ENCODE measurements at places on chromosomes 6 and 20.

DNA sequence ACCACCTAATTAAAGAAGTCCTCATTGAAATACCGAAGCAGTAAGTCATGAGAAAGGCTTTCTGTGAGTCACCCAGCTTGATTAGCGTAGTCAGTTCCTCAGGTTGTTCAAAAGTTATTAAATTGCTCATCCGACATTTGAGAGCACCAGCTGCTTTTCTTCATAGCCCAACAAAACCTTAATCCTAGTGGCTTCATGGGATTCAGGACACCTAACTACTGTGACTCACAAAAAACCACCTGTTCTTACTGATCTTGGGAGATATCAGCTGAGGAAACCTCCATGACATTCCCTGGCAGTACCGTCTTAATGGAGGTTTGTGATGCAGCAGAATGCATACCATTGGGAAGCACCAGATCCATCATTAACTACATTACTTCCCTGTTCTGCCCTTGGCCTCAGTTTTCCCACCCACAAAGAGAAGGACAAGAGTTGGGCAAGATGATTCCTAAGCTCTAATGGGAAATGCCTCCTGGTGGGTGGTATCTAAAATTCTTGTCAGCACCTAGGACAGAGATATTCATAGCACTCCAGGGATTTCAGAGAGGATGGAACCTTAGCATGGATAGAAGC is 103.8 kb downstream of the KHDC1L start:
- DNase-seq = no peak

DNA sequence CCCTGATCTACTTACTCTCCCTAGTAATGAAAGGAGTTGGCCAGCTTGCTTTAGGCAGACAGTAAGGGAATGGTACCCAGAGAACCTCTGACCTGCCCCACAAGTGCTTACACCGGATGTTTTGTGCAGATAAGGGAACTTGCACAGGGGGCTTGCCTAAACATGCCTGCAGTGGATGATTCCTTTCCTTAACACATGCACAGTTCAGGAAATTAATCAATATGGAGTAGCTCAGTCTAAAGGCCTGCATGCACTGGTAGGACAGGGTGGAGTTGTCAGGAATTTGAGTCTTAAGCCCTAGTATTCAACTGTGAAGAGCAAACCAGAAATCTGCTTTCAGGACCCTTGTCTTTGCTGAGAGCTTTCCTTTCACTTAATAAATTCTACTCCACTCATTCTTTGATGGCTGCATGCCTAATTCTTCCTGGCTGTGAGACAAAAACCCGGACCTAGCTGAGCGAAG is 3.9 kb upstream of the TRIM38 start:
- no peak for DNase-seq

DNA sequence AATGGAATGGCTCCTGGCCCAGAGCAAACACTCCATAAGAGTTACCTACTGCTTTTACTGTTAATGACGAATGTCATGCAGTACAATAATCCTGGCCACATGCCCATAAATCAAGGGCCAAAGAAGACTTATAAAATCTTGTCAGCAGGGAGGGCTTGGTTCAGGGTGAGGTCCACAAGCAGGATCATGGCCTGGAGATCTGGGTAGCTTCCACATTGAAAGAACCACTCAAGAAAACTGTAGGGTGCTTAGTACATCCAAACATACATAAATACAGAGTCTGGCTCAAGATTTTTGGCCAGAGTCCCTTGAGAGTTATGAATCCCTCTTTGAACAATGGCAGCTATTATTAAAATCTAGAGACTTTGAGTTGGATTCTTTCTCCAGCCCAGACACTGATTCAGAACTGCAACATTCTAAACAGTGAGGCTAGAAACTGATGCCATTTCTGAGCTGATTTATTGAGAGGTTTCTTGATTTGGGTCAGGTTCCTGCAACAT is 188.7 kb downstream of the CDC5L start:
- no peak for DNase-seq

DNA sequence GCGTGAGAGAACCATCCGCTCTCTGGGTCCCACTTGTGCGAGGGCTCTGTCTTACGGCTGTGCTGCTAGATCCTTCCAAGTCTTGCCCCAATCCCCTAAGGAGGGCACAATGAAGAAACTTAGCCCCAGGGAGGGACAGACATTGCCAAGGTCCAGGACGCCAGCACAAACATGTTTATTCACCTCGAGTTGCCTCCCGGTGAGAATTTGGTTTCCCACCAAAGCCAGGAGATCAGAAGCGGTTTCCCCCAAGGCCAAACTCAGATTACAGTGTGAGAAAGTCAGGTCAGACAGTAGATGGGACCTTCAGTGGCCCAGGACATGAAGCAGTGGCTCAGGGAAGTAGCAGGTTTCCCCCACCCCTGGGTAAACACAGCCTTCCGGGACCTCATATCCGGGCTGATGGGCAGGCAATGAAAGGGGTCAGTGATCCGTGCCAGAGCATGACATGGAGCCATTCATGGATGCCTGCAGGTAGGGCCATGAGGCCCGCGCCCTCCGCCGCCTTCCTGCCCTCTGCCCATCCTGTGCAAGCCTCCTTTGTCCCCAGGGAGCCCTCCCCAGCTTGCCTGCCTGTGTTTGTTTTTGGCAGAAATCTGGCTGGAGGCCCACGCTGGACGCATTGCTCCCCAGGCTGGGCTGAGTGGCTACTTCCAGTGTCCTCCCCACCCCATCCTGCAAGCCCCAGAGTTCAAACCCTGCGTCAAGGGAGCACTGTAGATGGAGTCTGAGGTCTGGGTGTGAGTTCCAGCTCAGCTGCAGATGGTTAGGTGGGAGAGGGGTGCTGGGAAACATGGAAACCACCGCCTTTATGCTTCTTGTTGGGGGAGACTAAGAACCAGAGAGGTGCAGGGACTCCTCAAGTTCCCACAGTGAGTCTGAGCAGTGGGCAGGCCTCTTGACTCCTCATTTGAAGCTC is 2.0 kb downstream of the BPIFB2 start:
- DNase-seq = no peak

- no peak for DNase-seq
Observed at GRCh38 chr6:84867521-84867920, 103.1 kb upstream of the TBX18 start.

DNA sequence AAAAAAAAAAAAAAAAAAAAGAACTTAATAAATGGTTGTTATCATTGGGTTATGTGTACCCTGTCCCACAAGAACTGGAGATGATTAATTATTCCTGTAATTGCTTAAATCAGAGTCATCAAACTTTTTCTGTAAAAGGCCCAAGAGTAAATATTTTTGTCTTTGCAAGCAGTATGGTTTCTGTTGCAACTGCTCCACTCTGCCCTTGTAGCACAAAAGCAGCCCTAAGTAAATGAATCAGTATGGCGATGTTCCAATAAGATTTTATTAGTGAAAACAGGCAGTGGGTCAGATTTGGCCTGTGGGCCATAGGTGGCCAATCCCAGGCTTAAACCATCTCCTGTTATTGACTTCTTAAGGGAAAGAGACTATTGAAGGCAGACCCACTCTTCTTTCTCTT is 252.7 kb downstream of the TSHZ2 start:
- no peak for DNase-seq

GRCh38 chr6:63537201-63537958 is 34.9 kb upstream of the LOC128125822 start:
- no peak for DNase-seq
